ENCODE measurements at places on chromosomes 12 and 14. TPM values are rescaled to one million over a fixed set of nuclear protein-coding genes. Genes with fewer than 3 reads are reported as not detected.

CPNE6 gene
- polyA plus RNA-seq: 0.34 TPM

RNF212B gene
- 0.07 TPM for polyA plus RNA-seq

OLR1 gene
- polyA plus RNA-seq: 1.1 TPM

SLC15A4 gene
- 24.7 TPM for polyA plus RNA-seq

NDUFB1 gene
- polyA plus RNA-seq: 686 TPM

STYX gene
- 11.8 TPM for polyA plus RNA-seq

WNT1 gene
- polyA plus RNA-seq: 0.05 TPM

ALDH6A1 gene
- 9.2 TPM for polyA plus RNA-seq

CLEC4A gene
- polyA plus RNA-seq: 9.2 TPM

RNASE3 gene
- 1.2 TPM for polyA plus RNA-seq

ITPK1 gene
- 20.9 TPM for polyA plus RNA-seq

CMKLR1 gene
- 4.5 TPM for polyA plus RNA-seq

FAM90A1 gene
- polyA plus RNA-seq: 0.37 TPM

POTEG gene
- polyA plus RNA-seq: 0.02 TPM

SPIC gene
- 2.2 TPM for polyA plus RNA-seq

RARG gene
- 8.5 TPM for polyA plus RNA-seq

PLEKHD1 gene
- polyA plus RNA-seq: 0.30 TPM

KRT77 gene
- 4.1 TPM for polyA plus RNA-seq

BATF gene
- 27.4 TPM for polyA plus RNA-seq

TMPO gene
- 89.7 TPM for polyA plus RNA-seq

MYO1H gene
- 0.14 TPM for polyA plus RNA-seq

PXN gene
- polyA plus RNA-seq: 112 TPM

OASL gene
- 5.7 TPM for polyA plus RNA-seq

ASB2 gene
- 2.6 TPM for polyA plus RNA-seq

FIGNL2 gene
- 0.52 TPM for polyA plus RNA-seq

CABP1 gene
- 1.0 TPM for polyA plus RNA-seq

GDF3 gene
- polyA plus RNA-seq: 0.37 TPM

FBRSL1 gene
- 28.7 TPM for polyA plus RNA-seq

SLC2A14 gene
- 0.07 TPM for polyA plus RNA-seq

OVCH1 gene
- 0.09 TPM for polyA plus RNA-seq

COX8C gene
- polyA plus RNA-seq: not detected

RERG gene
- 3.1 TPM for polyA plus RNA-seq
